ENCODE measurements at places on chromosomes 1 and 21.

GRCh38 chr1:14857436-14858195, 259.1 kb downstream of the KAZN start:
- no peak for DNase-seq

DNA sequence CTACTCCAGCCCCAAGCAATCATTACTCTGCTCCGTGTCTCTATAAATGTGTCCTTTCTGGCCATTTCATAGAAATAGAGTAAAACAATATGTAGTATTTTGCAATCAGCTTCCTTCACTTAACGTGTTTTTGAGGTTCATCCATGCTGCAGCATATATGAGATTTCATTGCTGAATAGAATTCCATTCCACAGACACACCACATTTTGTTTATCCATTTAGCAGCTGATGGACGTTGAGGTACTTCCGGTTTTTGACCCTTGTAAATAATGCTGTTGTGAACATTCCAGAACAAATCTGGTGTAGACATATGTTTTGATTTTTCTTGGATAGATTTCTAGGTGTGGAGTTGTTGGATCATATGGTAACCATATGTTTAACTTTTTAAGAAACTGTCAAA, 30.7 kb downstream of the ADAM30 start:
- DNase-seq = no peak

- DNase-seq = no peak
Observed at GRCh38 chr1:189752461-189752995, 725.1 kb downstream of the BRINP3 start.

DNA sequence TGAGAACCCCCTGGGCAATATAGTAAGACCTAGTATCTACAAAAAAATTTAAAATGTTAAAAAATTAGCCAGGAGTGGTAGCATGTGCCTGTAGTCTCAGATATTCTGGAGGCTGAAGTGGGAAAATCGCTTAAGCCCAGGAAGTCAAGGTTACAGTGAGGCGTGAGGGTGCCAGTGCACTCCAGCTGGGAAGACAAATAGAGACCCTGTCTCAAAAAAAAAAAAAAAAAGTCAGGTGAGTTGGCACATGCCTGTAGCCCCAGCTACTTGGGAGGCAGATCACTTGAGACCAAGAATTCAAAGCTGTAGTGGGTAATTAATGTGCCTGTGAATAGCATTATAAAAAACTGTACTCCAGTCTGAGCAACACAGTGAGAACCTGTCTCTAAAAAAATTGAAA, 4.6 kb downstream of the BECN2 start:
- DNase-seq = no peak

DNA sequence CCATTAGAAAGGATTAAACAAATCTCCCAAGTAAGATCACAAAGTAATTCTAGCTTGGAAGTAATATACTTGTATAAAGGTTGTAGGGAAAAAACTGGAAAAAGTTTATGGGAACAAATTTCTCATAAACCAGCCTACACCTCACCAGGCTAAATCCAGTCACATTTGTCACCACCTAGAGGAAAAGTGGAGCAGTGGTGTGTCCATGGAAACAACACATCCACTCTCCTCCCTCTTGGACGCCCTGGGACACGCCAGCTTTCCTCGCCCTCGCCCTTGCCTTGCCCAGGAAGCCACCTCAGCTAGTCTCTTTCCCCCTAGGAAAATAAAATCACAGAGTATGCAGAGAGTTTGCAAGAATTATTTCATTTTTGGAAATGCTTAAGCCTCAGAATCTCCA, 2.2 kb downstream of the PALMD start:
- DNase-seq = no peak

DNA sequence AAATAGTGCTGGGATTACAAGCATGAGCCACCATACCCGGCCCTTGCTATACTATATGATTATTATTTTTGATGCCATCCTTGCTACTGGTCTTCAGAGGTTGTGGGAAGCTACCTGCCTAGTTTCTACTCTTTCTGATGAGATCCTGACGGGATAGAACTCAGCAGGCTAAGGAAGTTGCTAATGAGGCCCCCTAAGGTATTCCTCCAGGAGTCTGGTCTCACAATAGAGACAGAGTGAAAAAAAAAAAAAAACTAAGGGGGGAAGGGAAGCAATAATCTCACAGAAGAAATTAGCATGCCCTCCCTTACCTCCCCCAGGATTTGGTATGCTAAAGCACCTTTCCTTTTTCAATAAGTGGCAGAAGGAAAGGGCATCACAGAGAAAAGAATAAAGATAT, 17.6 kb downstream of the INTS3 start:
- no peak for DNase-seq

DNA sequence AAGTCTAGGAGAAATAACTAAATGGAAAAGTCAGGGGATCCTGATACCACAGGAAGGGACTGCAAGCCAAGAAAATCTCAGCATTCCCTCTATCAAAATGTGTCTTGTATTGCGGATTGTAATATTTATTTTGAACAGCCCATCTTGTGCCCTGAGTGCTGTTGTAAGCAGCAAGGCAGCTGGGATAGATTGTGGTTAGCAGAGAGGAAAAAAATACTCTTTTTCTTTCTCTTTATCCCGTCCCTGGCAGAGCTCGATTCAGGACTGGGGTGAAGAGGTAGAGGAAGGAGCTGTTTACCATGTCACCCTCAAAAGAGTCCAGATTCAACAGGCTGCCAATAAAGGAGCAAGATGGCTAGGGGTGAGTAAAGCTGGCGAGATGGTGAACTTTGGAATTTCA, 1.2 kb downstream of the RGL1 start:
- no peak for DNase-seq

DNA sequence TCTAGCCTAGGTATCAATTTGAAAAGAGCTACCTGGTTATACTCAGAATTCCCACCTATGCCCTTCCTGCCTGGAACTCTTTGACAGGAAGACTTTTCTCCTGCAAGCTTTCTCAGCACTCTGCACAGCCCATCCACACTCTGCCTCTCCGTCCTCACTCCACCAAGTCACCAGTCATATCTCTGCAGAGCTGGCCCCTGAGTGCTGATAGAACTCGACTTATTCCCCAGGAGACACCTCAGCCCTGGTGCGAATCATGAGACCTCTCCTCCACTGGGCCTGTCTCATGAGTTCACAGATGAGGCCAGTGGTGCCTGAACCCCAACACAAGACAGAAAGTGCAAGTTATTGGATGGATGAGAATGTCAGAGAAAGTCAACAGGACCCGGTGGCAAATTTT, 32.0 kb downstream of the COLGALT2 start:
- no peak for DNase-seq

GRCh38 chr1:171664976-171665375, 12.5 kb upstream of the MYOC start:
- DNase-seq = no peak

GRCh38 chr1:150118716-150119115, 31.0 kb upstream of the PLEKHO1 start:
- DNase-seq = no peak

GRCh38 chr1:185156288-185156853, 382 bp downstream of the TRMT1L start:
- DNase-seq = peak; percentile 47

DNA sequence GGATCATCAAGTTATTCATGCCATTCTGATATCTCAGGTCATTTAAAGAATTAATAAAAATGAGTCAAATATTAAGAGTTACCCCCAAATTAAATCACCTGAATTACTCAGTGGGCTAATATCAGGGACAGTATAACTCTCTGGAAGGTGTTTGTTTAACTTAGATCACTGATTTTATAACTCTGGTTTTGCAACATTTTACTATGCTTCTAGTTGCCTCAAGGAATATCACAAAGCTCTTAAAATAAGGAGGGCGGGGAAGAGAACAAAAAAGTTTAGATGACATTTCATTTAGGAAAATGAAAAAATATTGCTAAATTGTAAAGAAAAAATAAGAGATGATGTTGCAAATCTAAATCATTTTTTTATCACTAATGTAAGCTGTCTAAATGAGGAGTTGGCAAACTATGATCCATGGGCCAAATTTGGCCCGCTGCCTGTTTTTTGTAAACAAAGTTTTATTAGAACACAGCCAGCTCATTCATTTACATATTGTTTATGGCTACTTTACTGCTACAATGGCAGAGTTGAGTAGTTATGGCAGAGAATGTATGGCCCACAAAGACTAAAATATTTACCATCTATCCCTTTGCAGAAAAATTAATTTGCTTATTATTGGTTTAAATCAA, 31.9 kb upstream of the SLC19A2 start:
- DNase-seq = no peak

GRCh38 chr1:234645474-234645953, 35.5 kb upstream of the IRF2BP2 start:
- no peak for DNase-seq

GRCh38 chr1:228374711-228375577, 31.7 kb downstream of the TRIM11 start:
- no peak for DNase-seq

DNA sequence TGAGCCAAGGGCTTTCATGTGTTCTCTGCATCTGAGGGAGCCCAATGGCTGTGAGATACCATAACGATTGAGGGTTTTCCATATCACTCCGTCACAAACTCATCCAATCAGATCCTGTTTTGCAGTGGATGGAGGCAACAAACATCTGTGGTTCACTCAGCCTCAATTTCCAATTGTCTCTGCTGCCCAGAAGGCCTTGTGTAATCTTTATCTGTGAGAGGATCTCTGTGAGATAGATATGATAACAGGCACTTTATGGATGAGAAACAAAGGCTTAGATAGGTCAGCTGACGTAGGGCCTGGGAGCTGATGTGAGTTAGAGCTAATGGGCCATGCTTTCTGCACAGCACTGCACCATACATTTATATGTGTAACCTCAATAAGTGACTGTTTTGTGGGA, 3.3 kb upstream of the MTARC1 start:
- DNase-seq = no peak

GRCh38 chr1:237999426-238000052, 108.8 kb upstream of the ZP4 start:
- no peak for DNase-seq

DNA sequence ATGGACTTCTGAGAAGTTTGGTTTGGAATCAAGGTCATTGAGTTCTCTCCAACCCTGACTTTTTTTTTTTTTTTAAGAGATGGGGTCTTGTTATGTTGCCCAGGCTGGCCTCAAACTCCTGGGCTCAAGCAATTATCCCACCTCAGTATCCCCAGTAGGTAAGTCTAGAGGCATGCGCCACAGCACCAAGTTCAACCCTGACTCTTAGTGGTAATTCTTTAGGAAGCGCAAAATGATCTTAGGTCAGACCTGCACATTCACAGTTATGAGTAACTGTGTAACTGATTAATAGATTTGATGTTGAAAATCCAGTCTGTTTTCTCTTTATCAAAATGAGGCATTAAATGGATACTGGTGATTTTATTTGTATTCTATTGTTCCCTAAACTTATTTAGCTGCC, 95.9 kb downstream of the GREM2 start:
- no peak for DNase-seq

- DNase-seq = no peak
Observed at GRCh38 chr1:98325646-98326440, 335.7 kb upstream of the SNX7 start.

DNA sequence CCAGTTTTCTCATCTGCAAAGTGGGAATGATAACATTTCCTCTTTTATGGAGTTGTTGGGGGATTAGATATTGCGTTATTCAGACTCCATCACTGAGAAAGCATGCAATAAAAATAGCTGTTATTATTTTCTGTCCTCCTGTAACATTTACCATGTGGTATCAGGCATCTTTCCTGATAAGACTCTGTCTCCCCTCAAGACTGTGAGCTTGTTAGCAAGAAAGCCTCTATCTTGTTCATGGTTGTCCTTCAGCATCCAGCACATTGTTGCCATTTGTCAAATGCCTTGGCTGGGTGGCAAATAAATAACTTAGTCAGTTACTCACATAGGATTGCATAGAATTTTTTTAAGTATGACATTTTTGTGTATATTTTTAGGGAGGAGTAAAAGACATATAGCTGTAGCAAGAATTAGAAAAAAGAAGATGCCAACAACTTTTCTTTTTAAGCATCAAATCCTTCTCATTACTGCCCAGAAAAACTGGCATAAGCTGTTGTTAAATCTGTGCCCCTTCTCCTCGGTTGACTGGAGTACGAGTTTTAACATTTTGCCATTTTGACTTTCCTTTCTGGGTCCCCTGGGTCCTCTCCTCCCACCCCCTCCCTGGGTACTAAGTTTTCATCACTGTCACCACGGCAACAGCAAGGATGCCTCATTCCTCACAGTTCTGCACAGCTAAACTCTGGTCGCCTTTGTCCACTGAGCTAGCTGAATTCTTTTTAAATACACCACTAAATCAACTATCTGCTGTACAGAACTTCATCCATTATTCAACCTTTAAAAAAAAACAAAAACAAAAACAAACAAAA, 1.0 kb upstream of the JAM2 start:
- DNase-seq = peak; percentile 6

DNA sequence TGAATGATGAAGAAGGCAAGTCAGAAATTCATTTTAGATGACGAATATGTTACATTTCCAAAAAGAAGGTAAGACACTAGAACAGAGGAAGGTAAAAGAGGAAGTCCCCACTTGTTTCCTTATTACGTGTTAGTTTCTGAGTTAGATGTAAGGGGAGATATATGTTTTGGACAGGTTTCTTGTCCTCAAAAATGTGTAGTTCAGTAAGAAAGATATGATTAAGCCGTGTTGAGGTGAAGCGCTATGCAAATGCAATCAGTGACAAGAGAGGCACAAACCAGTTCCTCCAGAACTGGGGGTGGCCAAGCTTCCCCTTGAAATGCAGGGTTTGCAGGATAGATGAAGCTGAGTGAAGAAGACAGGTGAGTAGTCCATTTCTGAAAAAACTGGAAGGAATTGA, 293.3 kb upstream of the RUNX1 start:
- no peak for DNase-seq

DNA sequence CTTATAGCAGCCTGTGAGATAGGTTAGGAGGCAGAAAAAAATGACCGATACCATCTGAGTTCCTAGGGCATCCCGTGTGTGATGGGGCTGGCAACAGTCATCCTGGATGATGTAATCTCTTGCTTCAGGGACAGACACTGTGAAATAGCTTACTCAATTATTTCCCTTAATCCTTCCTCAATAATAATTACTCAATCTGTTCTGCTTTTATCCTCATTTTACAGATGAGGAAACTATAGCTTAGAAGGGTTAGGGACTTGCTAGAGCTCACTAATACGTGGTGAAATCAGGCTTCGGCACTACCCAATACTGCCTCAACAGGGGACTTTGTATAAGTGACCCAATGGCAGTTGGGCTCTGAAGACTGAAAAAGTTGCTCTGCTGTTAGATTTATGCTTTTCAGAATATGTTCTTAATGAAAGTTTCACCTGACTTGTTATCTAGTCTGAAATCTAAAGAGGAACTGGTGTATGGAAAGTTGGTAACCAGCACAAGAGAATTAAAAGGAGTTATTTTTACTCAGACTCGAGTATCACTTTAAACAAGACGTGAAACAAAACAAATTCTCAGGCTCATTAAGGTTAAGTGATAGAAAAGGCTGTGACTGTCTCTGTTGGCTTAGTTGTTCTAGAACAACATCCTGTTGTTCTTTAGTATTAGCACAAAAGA, 14.4 kb downstream of the CD55 start:
- DNase-seq = no peak

GRCh38 chr1:94044290-94044790, 76.6 kb downstream of the ABCA4 start:
- no peak for DNase-seq

GRCh38 chr1:18978706-18979105, 22.2 kb upstream of the IFFO2 start:
- DNase-seq = no peak

All from left kidney (tissue), 8 donors.